NCI-H1417 (cell line): ENCODE measurements at places on chromosomes 16 and 17.

DNA sequence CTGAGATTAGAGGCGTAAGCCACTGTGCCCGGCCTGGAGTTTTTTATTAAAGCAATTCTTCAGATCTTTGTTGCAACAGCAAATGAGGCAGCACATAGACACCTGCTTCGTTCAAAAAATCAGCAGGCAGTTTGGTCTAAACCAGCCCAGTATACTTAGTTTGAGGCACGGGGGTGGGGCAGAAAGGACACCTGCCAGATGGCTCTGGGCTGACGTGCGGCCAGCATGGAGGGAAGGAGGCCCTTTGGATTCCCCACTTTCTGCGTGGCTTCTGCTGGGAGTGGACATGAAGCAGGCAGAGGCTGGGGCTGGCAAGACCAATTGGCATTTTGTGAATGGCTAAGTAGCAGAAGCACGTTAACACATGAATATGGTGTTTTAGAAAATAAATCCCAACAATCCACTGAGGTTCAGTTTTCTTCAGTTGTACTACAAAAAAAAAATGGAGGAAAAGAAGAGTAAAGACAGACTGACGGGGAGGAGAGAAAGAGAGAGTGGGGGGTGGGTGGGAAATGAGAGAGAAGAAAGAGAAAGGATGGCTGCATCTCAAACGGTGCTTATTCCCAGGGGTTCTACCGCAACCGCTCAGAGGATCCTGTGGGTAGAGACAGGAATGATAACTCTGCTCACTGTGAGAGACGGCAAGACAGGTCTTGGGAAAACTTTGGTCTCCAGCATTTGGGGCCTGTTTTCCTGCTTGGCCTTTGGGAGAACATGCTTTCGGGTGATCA is 16.3 kb downstream of the C16orf46 start:
- DNase-seq: no peak

- no peak for DNase-seq
These were observed 46.1 kb downstream of the MARVELD3 start for GRCh38 chr16:71672125-71672524.

GRCh38 chr17:75694536-75694935 is 26.7 kb upstream of the ITGB4 start:
- no peak for DNase-seq

- no peak for DNase-seq
These were observed 39.0 kb downstream of the CCDC182 start for GRCh38 chr17:57705921-57706695.

- DNase-seq: peak; percentile 76
These were observed 19.7 kb downstream of the MAP2K6 start for GRCh38 chr17:69434164-69434579.

DNA sequence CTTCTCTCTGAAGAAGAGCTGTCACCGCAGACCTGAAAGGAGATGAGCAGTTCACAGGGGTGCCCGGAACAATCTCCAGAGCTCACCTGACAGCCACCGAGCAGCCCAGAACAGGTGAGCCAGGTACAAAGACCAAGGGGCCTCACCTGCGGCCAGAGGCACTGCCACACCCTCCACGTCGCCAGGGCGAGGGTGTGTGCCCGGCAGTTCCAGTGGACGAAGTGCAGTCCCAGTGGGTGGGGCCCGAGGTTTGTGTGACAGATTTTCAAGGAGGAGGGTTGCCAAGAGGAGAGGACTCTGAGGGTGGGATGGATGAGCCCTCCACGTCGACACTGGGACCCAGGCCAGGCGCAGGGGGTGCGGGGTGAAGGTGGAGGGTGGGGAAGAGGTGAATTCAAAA is 61.7 kb downstream of the SMPD3 start:
- DNase-seq: no peak

- no peak for DNase-seq
These were observed 142.8 kb downstream of the IRF8 start for GRCh38 chr16:86041807-86042206.

GRCh38 chr16:88859381-88860091 is 2.6 kb downstream of the TRAPPC2L start:
- DNase-seq: no peak
